ENCODE measurements at places on chromosomes 3 and 15.

- no peak for DNase-seq
Observed at GRCh38 chr15:67116742-67117141, 51.3 kb downstream of the SMAD3 start.

GRCh38 chr3:20141316-20141715 lies 44.7 kb downstream of the SGO1 start:
- no peak for DNase-seq

GRCh38 chr15:43544266-43544665 lies 26.9 kb downstream of the MAP1A start:
- no peak for DNase-seq

DNA sequence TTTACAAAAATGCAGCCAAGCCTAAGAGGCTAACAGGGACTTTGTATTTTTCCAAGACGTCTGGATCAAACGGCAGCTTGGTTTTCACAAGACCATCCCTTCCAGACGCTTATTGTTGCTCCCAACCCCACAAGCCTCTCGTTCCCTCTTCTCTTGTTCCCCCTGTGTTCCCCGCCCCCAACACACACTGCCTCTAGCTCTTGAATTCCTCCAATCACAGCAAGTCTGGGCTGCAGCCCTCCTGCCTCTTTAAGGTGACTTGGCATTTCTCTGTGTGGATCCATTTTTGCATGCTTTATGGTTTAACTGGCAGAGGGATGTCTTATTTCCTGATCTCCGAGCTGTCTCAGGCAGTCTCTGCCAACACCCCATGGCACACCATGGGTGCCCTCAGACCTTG lies 182.2 kb downstream of the ABHD5 start:
- DNase-seq = no peak

DNA sequence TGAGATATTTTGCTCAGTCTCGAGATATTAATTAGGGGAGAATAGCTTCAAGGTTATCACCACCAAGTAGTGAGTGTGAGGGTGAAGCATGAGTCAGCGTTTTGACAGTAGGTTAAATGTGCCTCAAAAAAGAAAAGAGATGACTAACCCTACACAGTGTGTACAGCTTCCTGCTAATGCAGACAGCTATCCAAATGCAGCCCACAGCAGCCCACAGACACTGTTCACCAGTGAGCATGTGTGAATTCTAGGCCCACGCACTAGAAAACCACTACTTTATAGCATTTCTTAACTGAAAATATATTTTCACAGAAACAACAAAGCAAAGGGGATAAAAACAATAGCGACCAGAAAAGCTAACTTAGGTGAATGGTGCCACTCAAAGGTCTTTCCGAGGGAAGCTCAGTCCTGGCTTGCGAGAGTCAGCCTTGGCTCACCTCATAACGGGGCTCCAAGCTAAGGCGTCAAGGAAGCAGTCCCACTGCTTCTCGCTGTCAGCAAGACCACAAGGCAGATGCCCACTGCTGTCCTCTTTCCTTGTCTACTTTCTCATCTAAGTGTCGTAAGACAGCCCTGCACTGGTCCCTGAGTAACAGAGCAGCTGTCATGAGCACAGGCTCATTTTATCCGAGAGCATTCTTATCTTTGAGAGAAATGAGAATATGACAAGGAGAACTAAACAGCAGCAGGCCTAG lies 47.6 kb downstream of the TXNRD3 start:
- no peak for DNase-seq

DNA sequence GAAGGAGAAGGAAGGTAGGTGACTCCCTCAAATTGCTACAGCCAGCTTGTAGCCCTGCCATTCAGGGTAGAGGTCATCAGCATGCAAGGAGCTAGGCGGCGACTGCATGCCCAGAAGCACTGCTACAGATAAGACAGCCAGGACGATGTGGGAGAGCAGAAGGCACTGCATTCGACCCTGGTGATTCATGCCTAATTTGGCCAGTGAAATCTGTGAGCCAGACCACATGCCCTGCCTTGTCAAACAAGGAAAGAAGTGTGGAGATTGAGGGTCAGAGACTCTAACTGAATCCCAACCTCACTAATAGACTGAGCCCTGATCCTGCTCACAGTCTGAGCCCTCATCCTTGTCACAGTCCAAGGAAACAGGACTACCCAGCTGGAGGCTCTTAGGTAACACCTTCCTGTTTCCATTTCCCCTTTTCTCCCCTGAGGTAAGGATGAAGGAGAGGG lies 86.6 kb downstream of the LINGO1 start:
- DNase-seq = no peak

DNA sequence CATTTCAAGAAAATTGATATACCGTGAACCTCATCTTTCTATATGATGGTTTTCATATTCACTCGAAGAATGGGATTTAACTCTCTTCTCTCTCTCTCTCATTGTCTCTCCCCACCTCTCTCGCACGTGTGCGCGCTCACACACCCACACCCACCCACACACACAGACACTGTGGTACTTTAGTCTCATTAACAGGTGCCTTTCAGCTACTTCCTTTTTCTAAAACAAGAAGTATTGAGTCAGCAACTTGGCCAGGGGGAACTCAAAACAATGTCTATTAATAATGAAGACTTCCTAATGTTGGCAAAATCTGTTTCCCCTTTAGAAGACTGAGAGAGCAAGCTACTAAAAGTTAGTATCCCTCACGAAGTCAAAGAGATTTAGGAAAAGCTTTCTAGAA lies 150.7 kb downstream of the TMCO5A start:
- DNase-seq = no peak

DNA sequence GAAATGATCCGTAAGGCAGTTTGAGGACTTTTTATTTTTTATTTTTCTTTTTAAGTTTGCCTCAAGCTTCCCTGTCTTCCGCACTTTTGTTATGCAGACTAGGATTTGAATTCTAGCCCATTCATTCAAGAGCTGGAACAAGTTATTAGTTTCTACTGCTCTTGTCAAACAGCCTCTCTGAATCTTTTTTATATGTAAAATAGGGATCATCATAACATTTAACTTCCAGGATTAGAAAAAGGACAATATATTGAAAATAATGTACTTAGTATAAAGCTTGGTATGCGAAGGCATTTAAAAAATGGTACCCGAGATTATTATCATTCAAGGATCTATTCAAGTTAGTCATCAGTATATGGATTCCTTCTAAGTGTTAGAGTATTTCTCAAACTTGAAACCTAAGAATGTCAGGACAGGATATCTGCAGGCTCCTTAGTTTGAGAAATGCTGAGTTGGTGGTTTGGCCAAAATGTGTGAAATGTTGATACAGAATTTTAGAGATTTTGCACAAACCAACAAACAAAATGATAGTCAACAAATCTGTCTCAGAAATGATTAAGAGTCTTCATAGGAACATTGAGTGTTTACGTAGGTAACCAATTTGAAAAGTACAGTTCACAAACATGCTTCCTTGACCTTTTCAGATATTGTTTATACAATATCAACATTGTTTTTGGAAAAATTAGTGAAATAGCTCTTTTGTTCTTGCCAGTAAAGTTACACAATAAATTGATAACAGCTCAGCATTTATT lies 40.5 kb upstream of the IGSF10 start:
- no peak for DNase-seq

DNA sequence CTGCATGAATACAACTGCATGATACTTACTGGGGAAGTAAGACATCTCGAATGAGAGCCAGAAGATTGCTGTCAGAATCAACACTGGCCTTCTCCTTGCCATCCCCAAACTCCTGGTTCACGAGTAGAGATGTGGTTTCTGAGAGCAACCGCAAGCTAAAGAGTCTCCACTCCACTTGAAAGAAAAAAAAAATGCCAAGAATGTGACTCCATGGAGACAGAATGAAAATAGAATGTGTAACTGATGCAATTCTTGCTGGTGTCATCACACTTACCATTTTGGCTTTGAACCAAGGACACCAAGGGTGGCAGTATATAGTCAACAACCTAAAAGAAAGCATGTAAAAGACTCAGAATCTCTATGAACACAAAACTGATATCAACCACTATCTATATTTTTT lies 280.4 kb downstream of the ULK4 start:
- no peak for DNase-seq

DNA sequence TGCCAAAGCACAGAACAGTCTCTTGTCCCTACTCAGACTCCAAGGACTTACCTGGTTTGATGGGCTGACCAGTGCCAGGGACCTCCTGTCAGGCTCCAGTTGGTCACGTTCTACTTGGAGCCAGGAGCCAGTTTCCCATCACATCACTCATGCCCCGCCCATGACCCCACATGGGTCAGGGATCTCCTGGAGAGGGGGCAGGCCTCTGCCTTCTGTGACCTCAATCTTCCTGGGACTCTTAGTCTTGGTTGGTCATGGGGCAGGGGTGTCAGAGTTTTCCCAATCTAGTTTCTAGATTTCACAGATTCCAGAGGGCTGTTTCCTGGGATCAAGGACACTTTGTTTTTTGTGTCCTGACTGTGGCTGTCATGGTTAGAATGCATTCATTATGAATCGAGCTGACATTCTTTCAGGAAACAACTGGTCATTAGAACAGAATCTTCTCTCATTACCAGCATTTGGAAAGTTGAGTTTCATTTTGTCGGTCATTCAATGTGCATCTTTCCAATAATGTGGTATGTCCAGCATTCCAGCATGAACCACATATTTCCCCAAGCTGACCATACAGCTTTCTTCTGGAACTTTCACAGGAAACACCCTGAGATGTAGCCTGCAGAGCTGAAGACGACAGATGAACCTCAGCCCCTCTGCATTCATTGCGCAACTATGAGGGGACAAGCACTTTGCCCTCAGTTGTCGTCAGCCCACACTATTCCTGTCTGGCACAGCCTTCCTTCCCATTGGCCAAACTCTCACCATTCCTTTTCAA lies 19.8 kb downstream of the CYP19A1 start:
- DNase-seq = no peak

GRCh38 chr15:27017168-27017809 lies 46.3 kb downstream of the GABRG3 start:
- no peak for DNase-seq

GRCh38 chr3:28476194-28476593 lies 127.6 kb upstream of the AZI2 start:
- no peak for DNase-seq

GRCh38 chr3:117540597-117540996 lies 831.0 kb downstream of the TUSC7 start:
- no peak for DNase-seq

DNA sequence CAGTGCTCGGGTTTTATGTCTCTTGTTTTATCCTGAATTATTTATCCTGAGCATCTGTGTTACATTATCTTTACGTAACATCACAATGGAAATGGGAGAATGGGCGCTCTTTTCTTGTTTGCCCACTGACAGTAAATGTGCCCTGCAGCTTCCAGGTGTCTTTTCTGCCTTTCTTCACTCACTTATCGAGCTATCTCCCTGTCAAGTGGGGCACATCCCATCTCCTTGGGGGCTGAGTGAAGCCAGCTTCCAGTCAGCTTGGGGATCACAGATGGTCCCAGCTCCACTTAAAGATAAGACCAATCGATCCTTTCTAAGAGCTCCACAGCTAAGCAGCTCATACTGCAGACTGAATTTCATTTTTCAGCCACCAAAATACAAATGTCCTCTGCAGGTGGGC lies 125.8 kb downstream of the KBTBD8 start:
- no peak for DNase-seq

DNA sequence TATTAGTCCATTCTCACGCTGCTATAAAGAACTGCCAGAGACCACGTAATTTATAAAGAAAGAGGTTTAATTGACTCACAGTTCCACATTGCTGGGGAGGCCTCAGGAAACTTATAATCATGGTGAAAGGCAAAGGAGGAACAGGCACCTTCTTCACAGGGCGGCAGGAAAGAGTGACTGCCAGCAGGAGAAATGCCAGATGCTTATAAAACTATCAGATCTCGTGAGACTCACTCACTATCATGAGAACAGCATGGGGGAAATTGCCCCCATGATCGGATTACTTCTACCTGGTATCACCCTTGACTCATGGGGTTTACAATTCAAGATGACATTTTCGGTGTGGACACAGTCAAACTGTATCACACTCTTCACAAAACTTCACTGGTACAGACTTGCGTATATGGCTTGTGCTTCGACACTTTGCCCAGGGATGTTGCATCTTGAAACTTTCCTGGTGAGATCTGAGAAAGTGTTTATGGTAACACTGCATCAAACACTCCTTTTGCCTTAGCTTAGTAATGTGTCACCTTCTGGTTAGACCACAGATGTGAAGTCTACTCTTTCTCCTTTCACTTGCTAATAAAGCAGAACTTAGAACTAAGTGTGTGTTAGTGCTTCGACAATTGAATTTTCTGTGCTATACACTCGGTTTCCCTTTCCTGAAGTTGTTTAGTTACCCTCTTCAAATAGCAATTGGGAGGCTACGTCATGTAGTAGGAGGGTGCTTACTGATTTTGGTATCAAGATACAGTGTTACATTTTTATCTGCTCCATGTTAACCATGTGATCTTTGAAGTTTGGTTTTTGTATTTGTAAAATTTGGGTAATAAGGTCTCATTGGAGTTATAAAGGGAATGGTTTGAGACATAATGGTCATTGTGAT lies 185.7 kb downstream of the LPP start:
- DNase-seq = no peak

GRCh38 chr3:99901200-99901926 lies 83.7 kb downstream of the CMSS1 start:
- no peak for DNase-seq

GRCh38 chr3:142447301-142447851 lies 461 bp downstream of the XRN1 start:
- no peak for DNase-seq

DNA sequence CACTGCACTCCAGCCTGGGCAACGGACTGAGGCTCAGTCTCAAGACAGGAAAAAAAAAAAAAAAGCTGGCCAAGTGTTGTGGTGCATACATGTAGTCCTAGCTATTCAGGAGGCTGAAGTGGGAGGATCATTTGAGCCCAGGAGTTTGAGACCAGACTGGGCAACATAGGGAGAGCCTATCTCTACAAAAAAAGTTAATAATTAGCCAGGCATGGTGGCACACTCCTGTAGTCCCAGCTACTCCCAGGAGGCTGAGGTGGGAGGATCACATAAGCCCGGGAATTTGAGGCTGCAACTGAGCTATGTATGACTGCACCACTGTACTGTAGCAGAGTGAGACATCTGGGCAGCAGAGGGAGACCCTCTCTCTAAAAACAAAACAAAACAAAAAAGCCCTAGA lies 58.9 kb downstream of the RBPMS2 start:
- DNase-seq = no peak
